ENCODE measurements at places on chromosomes 5 and 9.

- DNase-seq = no peak
These were observed 63.8 kb downstream of the PDZD2 start for GRCh38 chr5:31702712-31703111.

- DNase-seq = no peak
These were observed 335.3 kb downstream of the MLLT3 start for GRCh38 chr9:20286969-20287368.

DNA sequence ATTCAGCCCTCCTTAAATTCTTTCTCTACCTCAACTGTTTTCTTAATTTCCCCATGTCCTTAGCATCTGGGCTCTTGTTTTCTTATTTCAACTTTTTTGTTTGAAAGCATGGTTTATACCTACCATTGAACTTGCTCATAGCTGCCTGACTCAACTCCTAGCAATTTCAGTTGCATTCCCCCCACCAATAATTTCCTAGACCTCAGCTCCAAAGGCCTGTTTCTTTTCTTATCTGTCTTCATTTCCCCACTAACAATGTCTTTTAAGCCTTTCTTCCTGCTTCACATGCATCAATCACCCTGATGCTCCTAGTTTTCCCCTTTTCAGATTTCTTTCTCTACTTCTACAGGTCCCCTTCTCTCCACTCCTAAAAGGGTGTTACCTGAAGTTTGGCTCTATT is 129.7 kb upstream of the PDE4D start:
- DNase-seq = no peak

- DNase-seq = no peak
These were observed 44.9 kb downstream of the SHB start for GRCh38 chr9:38024036-38024681.

GRCh38 chr9:101673642-101674041 is 64.8 kb downstream of the GRIN3A start:
- no peak for DNase-seq

- DNase-seq = peak; percentile 70
These were observed 52.8 kb downstream of the WHRN start for GRCh38 chr9:114452219-114453165.

DNA sequence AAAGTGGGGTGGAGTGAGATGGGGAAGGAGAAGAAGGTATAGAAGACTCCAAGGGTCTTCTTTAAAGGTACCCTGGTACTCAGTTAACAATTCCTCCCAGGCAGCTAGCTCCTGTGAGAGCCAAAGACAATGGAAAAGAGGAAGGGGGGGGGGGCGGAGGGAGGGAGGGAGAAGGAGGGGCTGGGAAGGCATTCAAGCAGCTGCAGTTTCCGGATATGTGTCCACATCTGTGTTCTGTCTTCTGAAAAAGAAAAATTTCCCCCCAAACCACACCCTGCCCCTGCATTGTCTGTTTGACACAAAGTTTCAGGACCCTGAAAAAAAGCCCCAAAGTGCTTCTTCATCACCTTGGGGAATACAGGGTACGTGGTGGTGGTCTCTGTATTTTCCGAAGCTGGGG is 11.1 kb downstream of the SPRY4 start:
- DNase-seq = no peak

DNA sequence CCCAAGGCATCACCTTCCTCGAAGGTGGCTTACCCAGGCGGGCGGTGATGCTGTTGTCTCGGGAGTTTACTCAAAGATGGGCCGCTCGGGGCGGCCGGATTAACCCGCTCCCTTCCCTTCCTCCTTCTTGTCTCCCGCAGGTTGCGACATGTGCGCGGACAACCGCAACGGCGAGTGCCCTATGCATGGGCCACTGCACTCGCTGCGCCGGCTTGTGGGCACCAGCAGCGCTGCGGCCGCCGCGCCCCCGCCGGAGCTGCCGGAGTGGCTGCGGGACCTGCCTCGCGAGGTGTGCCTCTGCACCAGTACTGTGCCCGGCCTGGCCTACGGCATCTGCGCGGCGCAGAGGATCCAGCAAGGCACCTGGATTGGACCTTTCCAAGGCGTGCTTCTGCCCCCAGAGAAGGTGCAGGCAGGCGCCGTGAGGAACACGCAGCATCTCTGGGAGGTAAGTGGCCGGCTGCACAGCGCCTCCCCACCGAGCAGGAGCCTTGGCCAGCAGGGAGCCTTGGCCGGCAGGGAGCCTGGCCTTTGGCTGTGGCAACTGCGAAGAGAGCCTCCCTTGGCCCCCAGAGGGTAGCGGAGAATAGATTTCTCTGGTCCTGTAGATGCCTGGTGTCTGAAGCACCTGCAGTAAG is 10.6 kb downstream of the PRDM6 start:
- no peak for DNase-seq

DNA sequence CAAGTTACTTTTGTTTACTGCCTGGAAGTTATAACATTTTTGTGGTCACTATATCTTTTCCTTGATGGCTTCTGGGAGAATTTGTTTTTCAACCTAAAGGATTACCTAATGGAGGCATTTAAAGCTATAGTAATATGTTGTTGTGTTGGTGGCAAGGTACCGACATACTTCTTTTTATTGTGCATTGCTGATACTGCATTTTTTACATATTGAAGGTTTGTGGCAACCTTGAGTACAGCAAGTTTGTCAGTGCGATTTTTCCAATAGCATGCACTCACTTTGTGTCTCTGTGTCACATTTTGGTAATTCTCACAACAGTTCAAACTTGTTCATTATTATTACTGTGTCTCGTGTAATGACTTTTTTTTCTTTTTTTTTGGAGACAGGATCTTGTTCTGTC is 246.3 kb downstream of the LRRC70 start:
- DNase-seq = no peak

DNA sequence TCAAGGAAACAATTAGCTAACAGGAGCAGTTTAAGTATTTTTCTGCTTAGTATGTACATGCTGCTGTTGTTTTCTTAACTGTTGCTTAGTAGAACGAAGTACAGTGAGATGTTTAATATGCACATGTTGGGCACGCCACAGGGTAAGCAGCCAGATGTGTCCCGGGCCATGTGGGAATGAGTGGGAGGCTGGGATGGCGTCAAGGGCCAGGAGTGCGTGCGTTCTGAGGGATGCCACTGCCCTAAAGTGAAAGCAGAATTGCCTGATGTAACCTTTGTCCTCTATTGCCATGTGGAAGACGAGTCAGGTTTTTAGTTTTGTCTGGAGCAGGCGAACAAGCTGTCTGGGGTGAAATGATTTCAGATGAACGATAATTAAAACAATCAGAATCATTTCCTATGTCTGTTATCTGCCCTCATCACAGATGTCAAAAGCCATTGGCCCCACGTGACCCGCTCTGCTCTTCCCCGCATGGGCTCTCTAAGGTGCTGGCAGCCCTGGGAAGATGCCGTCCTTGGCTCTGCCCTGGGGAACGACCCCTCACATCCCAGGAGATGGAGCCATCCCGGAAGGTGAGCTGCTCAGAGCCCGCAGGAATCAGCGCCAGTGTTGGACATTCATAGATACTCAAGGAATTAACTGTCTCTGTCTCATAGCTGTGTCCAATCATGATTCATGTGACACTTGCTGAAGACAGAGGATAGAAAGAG is 356.6 kb upstream of the IRX4 start:
- DNase-seq = no peak

DNA sequence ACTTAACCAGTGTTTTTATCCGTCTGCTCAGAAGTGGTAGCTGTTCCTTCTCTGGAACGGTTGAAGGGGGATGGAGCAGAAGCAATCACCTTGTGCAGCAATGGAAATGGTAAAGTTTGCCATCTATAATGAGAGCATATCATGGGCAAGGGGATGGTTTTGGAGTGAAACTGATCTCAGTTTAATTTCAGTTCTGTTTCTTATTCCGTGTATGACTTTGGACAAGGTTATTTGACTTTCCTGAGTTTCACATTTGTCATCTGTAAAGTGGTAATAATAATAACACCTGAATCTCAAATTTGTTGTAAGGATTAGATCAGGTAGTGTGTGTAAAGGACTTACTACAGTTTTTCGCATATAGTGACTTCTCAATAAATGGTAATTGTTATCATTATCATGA is 106.1 kb downstream of the PCSK1 start:
- no peak for DNase-seq

DNA sequence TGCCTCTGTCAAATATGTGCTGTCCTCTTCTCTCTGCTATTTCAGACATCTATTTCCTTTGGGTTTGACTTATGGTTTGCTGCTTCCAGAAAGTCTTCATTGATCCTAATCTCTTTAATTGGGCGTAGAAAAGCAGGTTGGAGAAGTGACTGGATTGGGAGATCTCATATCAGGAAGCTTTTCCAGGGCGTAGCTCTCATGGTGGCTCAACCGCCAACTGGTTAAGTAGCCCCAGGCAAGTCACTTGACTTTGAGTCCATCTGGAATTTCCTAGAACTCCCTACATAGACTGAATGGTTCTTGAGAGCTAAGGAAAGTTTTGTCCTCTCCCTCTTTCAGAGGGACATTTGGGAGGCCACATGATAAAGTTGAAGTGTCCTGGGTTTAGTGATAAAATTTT is 192.3 kb upstream of the GLRA1 start:
- DNase-seq = no peak

DNA sequence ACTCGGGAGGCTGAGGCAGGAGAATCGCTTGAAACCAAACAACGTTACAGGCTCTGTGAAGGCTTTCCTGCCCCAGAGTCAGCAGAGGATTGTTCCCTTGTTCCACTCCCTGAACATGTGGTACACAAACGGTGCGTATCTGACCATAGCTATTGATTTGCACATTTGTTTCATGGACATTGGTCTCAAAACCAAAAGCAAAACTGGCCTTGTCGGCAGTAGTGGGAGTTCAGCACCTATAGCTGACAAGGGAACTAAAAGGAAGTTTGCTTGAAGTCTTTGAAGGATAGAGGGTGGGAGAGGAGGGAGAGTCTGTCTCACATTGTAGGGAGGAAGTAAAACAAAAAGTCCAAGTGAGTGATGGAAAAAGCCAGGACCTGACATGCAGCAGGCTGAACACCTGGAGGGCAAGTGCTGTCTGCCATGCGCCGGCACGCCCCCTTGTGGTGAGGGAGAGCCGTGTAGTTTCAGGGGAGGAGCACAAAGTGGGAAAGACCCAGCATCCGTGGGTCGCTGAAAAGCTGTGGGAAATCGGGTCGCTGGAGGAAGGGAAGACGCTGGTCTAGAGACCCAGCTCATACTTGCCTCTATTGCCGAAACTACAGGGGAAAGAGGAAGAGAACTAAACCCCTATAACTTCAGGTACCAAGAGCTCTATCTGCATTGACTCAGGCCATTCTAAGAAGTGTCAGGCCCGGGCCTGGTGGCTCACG is 58.0 kb downstream of the RAD23B start:
- DNase-seq = peak; percentile 92

DNA sequence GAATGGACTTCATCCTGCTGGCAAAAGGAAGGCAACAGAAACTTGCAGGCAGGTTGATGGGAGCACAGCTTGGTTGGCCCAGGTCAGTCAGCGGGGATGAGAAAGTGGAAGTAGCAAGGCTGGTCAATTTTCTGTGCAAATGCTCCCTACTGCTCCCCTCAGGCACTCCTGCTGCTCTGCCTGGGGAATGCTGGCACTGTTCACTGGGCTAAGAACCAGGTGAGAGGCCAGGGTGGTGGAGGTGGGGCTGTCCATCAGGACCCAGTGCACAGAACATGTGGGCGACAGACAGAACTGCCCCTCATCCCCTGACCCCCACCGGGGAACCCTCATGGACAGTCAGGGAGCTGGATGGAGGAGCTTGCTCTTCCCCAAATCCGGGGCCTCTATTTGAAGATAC is 593.1 kb downstream of the IRX1 start:
- peak; percentile 12 for DNase-seq

- no peak for DNase-seq
These were observed 182.4 kb downstream of the DIRAS2 start for GRCh38 chr9:90460220-90460619.

DNA sequence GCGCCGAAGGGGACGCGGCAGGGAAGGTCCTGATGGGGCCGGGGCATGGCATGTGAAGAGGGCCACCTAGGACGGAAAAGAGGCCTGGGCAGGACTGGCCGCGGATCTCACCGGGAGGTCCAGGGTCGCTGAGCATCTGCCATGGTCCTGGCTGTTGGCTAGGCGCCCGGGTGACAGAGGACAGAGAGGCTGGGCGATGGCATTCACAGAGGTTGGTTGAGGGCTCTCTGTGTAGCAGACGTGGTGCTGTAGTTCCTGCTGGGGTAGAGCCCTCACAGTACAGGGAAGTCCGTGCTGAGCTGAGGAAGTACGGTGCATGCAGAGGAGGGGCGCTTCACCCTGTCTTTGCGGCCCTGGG is 427 bp downstream of the PCYOX1L start:
- peak; percentile 44 for DNase-seq

DNA sequence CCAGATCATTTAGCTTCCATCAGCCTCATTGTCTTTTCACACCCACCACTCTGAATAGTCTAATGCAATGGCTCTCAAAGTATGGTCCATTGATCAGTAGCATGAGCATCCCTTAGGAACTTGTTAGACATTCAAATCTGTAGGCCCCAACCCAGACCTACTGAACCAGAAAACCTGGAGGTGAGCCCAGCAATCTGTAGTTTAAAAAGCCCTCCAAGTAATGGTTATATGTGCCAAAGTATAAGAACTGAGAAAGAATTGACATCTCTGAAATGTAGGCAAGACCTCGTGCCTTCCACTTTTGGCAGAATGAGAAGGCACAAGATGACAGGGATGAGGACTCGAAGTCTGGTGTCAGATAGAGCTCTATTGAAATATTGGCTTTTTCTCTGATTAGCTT is 267.6 kb downstream of the TRIM32 start:
- DNase-seq = no peak

- no peak for DNase-seq
These were observed 84.6 kb downstream of the AOPEP start for GRCh38 chr9:94811074-94811473.

GRCh38 chr9:110283751-110284150 is 27.4 kb upstream of the TXN start:
- no peak for DNase-seq

GRCh38 chr5:158409507-158409906 is 550.6 kb upstream of the CLINT1 start:
- no peak for DNase-seq

- DNase-seq = no peak
These were observed 255.8 kb downstream of the PRDM9 start for GRCh38 chr5:23763170-23763569.

DNA sequence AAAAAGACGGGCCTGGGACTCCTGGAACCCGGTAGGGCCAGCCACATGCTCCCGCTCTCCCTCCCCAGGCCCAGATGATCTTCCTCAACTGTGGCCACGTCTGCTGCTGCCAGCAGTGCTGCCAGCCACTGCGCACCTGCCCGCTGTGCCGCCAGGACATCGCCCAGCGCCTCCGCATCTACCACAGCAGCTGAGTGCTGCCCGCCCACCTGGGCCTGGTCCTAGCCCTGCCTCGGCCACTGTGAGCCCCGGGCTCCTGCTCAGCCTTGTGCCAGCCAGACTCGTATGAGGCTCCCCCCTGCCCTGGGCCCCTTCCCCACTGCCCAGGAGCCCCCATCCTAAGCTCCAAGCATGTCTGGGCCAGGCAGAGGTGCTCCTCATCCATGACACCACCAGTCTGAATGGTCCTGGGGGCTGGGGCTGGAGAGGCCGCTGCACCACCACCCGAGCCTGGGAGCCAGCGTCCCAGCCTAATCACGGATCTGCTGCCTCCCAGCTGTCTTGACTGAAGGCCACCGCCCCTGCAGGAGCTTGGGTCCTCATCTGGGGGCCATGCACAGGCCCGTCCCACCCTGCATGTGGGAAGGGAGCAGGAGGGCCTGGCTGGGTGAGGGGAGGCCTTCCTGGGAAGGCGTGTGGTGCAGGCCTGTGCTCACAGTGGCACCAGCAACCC is 51.5 kb downstream of the LRSAM1 start:
- DNase-seq = no peak

- DNase-seq = no peak
These were observed 63.9 kb downstream of the FAM114A2 start for GRCh38 chr5:153974813-153975163.
